ENCODE measurements at places on chromosomes 11 and 22. TPM values are rescaled to one million over a fixed set of nuclear protein-coding genes. Genes with fewer than 3 reads are reported as not detected.

Gene F2
- total RNA-seq: 21.4 TPM

Gene CYTH4
- total RNA-seq: 24.1 TPM

Gene RFPL2
- 0.14 TPM for total RNA-seq

Gene GGTLC3
- not detected for total RNA-seq

Gene MMP3
- total RNA-seq: 0.17 TPM
